NCI-H1694 (cell line): ENCODE measurements at places on chromosomes 1 and 21.
A peak's percentile ranks its signal among the peaks of the same experiment; 100 is the strongest.

- DNase-seq: no peak
These were observed 119.8 kb upstream of the BACE2 start for GRCh38 chr21:41048145-41048544.

- DNase-seq: peak; percentile 84
These were observed 30.3 kb downstream of the NHLH2 start for GRCh38 chr1:115810609-115811008.

DNA sequence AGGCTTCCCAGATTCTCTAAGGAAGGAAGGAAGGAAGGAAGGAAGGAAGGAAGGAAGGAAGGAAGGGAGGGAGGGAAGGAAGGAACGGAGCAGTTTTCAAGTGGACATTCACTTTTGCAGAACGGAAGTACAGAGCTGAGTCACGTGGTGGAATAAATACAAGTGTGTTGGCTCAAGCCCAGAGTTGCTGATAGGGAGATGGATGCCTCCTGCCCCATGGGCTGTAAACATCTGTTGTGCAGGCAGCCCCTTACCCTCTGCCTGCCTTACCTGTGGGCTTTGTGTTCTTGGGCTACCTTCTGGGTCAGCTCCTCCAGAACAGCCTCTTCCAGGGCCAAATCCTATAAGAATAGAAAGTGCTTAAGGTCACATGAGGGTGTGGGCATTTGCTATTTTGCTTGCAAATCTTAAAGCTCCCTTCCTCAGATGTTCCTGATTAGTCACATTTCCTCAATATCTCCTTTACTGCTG is 121.7 kb downstream of the SMYD2 start:
- no peak for DNase-seq

GRCh38 chr1:21559788-21560567 is 50.8 kb downstream of the ALPL start:
- DNase-seq: no peak

GRCh38 chr1:225592362-225593025 is 60.4 kb downstream of the ENAH start:
- no peak for DNase-seq

- no peak for DNase-seq
These were observed at the start of gene OR10R2 for GRCh38 chr1:158471920-158472319. Gene OR10R2, plus strand, starts transcription at chr1:158472220. Its CDS starts 106 bp downstream, at chr1:158472326.

DNA sequence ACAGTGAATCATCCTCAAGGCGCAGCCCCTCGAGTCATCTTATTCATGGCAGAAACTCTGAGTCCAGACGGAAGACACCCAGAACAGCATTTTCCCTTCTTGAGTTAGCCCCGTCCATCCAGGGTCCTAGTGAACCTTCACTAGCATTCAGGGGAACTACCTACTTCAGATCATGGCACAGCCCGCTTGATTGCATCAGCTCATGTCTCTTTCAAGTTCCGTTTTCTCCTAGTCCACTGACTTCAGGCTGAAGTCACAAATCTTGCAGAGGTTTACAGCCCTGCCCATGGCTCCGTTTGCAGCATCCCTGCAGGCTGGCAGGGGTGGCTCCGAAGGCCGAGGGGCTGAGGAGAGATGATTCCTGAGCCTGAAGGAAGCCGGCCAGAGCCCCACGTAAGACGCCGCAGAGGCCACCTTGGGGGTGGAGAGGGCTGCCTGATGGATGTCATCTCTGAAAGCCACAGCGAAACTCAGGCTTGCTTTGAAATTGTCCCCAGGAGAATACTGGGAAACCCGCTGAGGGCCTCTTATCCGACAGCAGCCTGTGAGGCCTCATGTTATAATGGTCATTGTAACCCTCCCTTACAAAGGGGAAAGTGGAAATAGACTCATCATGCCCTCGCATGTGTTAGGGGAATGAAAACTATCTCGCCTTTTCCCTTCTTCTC is 310.2 kb upstream of the AJAP1 start:
- no peak for DNase-seq

DNA sequence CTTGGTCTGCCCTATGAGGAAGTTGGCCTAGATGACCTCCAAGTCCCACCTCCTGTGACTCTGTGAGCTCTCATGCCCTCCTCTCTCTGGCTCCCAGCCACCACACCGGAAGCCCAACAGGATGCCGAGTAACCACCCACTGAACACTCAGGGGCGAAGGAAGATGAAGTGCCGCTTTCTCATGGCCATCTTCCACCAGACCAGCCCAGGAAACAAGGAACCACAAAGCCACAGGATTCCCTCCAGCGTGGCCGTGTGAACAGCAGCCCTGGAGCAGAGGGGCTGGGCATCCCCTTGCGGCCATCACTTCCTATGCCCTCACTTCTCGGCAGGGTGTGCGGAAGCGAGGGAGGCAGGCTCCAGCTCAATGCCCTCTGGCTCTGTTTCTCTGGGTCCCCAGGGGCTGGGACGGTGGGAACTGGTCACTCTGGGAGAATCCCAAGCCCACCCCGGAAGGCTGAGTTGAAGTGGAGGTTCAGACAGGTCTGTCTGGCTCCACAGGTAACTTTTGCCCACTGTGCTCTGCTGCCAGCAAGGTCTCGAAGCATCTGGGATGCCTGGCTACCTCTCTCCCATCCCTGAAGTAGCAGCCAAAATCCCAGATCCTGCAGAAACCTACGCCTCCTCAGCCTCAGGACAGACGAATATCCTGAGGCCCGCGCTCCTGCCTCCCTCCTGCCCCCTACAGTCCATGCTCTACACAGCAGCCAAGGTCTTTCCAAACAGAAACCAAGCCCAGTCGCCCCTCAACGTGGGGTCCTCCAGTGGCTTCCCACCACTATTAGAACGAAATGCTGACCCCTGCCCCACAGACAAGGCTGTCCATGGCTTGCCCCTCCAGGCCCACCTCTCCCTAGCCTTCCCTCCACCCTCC is 44.2 kb upstream of the ECE1 start:
- no peak for DNase-seq

DNA sequence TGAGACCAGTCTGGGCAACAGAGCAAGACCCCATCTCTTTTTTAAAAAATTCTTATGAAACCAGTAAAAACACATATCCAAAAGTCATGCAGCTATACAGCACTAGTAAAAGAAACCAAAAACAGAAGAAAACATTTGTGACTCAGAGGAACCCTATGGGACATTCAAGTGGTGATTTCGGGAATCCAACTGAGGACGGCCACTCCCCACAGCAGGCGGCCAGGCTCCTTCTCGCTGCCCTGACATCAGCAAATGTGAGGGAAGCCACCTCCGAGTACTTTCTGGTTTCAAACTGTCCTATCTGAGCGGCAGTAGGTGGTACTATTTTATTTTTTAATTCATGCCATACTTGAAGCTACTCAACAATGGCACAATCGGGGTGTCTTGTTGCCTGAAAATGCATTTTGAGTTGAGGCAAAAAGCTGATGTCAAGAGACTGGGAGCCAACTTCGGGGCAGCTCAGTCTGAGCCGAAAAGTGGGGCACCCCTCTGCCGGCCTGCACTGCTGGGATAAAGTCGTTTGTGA is 3.3 kb downstream of the SUMO3 start:
- no peak for DNase-seq

DNA sequence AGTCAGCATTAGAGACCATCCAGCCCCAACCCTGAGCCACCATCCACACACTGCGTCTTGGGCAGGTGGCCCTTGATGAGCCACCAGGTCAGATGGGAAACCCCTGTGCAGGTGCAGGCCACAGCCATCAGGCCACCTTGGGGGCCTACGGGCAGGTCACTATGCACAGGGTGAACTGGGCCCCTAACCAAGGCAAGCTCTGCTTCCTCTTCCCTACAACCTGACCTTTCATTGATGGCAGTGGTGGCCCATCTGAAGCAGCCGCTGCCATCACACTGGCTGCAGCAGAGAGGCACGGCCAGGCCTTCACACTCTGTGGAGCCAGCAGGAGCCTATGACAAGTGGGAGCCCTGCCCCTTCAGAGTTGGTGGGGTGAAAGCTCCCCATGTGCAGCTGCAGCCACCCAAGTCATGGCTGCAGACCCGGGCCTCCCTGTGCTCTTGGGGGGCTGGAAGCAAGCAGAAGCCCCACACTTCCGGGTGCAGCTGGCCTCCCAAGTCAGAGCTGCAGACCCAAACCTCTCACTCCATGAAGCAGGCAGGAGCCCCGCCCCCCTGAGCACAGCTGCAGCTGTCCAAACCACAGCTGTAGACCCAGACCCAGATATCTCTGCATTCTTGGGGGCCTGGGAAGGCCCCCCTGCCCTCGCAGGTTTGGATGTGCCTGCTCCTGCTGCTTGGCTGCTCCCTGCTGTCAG is 681.5 kb downstream of the MATN1 start:
- DNase-seq: no peak

DNA sequence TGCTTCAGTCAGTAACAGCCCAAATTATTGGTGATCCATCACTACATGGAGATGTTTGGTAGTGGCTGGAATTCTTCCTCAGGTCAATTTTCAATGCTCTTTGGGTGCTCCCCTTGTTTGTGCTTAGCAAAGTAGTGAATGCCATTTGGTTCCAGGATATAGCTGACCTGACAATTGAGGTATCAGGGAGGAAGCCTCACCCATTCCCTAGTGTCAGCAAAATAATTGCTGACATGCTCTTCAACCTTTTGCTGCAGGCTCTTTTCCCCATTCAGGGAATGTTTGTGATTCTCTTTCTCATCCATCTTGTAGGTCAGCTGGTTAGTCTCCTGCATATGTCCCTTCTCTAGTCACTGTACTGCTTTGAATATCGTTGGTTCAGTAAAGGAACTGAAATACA is 7.1 kb upstream of the OR10K1 start:
- DNase-seq: no peak

- no peak for DNase-seq
These were observed 118.4 kb upstream of the CHRM3 start for GRCh38 chr1:239268007-239268406.

GRCh38 chr1:81224222-81224621 is 576.5 kb upstream of the ADGRL2 start:
- DNase-seq: no peak

DNA sequence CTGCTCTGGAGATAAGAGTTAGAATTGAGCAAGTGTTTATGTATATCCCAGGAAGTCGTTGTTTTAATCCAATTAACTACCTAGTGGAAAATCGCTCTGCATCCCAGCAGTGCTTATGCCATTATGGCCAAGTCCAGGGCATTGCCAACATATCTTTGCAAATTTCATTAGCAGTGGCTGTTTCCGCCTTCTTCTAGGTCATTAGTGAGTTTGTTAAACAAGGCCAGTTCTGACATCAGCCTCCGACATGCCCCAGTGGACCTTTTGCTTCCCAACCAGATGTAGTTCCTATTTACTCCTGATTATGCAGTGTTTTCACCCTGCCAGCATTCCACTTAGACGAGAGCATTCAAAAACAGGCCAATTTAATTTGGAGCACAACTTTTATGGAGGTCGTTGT is 106.8 kb upstream of the FAM78B start:
- DNase-seq: peak; percentile 28

GRCh38 chr1:75092141-75092540 is 42.0 kb upstream of the LHX8 start:
- no peak for DNase-seq

- no peak for DNase-seq
These were observed 98.8 kb downstream of the CCDC185 start for GRCh38 chr1:223492044-223492443.

DNA sequence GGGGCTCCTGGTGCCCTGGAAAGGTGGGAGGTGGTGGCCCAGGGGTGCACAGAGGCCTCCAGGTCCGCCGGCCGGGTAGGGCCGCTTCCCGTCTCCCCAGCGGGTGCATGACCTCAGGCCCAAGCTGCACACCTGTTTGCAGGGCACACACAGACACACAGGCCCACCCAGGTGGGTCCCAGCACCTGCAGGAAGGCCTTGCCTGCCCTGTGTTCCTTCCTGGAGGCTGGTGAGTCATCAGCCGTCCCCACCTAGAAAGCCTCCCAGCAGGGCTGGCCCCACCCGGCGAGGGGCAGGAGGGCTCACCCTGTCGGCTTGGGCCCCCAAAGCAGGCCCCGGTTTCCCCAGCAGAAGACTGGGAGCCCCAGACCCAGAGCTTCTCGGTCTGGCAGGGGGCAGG is 23.6 kb upstream of the TTLL10 start:
- no peak for DNase-seq

DNA sequence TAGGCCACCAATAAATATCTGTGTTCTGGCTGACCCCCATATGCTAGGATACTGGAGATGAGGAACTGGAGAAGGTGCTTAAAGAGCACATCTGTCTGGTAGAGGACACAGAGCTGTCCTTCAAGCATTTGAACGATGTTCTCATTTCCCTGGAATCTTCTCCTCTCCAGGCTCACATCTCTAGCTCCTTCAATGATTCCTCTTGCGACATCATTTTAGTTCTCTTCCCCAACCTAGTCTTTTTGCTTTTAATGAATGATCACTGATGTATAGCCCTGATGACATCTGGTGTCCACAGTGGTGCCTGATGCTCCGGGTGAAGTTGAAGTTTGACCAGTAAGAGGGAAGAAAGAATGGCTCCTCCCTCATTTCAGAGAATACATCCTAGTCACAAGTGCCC is 80.8 kb upstream of the UBE2U start:
- no peak for DNase-seq

DNA sequence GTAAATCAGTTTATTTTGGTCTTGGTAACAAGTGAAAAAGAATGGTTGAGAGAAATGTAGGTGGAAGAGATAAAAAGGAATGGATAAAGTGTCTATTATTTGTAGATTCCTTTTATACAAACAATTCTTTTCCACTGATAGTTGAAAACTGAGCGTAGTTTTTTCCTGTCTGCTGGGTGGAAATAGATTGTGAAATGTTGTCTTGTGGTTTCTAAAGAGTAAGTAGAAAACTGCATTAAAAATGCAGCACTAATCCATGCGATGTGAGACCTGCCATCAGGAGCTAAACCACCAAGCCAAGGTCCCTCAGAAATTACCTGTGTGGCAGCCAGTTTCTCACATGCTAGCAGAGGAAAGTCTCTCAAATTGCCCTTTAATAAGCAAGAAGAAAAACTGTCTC is 103.2 kb upstream of the SLC44A3 start:
- no peak for DNase-seq

GRCh38 chr21:34280959-34281358 is 82.8 kb upstream of the KCNE2 start:
- DNase-seq: no peak

- DNase-seq: no peak
These were observed 3.1 kb downstream of the CTXND2 start for GRCh38 chr1:150890033-150890416.
